ENCODE measurements at places on chromosomes 1 and 21.

DNA sequence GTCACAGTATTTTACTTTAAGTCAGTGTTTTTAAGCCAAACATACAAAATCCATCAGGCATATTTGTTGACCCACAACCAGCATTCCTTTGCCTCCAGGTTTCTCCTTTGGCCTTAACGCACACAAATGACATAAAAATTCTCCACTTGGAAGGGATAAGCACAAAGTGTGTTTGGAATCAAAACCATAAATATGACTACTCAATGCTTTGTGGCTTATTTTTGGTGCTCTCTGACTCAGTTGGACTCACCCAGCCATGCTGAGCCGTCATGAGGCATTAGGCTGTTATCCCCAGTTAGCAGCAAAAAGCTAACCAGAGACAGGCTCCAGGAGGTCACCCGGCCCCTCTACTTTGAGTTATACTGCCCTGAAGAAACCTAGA lies 948 bp downstream of the PRUNE1 start:
- no peak for DNase-seq

DNA sequence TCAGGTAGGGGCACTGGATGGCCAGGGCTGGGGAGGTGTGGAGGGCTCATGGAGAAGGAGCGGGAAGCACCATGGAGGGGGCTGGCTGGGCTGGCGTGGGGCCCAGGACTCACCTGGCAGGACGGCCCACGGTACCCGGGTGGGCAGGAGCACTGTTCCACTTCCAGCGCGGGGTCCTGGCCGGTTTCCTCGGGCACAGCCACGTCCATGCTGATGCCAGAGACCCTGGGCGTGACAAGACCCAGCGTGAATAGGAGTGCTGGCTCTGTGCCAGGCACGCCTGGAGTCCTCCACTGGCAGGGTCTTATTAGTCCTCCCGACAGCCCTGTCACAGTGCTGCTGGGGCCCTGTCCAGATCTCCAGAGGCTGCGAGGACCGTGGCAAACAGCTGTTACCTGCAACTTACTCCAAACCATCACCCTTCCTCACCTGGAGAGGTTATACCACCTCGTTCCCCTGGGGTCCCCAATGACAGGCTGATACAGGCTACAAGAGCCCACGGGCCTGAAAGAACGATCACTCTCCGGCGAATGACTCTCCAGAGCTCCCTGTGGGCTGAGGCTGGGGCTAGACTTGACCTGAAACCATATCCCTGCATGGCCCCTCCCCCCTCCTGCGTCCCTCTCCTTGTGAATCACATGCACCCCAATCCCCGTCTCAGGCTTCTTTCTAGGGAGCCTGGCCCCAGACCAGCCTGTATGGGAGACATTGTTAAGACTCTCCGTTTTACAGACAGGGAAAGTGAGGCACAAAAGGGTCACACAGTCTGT lies 62.1 kb downstream of the HSPG2 start:
- no peak for DNase-seq

GRCh38 chr1:56686169-56686568 lies 41.1 kb downstream of the PRKAA2 start:
- no peak for DNase-seq

GRCh38 chr1:27097484-27097917 lies 57.4 kb downstream of the SLC9A1 start:
- DNase-seq = peak; percentile 91

DNA sequence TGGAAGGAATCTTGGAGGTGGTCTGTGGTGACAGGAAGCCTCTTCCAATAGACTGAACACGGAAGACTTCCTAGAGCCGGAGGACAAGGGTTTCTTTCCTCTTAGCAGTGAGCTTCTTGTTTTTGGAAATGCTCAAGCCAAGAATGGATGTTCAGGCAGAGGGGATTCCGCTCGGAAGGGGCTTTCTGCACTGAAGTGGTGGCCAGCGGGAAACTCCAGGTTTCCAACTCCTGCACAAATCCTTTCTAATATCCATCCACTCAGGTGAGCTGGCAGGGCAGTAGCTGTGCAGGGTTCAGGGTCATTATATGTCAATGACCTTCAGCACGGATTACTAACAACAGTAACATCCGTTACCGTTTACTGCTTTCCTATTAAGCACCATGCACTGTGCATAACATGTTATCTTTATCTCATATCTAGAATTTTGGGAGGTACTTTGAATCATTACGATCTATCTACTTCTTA lies 573 bp upstream of the CPT2 start:
- no peak for DNase-seq

GRCh38 chr1:198623752-198624647 lies 14.8 kb upstream of the PTPRC start:
- no peak for DNase-seq

Measured in aorta (tissue), 5 donors.